Stimulated activated CD4-positive, alpha-beta T cell treated with anti-CD3 and anti-CD28 coated beads, TNF-alpha, amount 100 ng/mL, for 1 hour (primary cell): ENCODE measurements at places on chromosomes 7 and 10.

DNA sequence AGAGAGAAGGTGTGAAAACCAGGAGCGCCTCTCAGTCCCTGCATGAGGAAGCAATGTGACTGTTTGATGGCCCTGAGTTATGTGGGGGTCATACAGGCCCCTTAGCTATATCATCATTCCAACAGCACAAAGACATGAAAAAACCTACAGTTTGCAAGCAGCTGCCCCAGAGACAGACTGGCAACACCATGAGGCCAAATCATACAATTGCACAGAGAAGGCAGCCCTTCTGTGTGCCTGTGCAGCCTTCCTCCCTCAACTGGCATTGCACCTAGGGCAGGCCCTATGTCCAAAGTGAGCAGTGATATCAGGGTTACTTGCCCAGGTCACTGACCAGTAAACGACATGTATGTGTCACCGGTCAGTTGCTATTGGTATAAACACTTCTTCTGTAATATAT is 41.6 kb downstream of the GPRIN2 start:
- no peak for DNase-seq

DNA sequence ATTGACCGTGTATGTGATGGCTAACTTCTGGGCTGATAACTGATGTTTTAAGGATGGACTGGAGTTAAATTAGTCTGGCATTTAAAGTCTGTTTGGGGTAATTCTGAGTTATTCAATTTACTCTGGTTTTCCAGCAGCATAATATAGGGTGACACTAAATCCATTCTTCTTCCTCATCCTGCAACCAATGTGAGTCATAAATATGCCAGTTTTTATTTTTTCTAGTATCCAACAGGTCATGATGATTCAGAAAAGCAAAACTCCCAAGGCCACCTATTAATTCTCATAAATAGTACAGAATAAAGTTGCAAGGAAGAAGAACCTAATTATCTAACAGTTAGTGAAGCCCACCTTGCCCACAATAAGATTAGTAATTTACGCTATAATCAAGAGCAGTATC is 7.5 kb upstream of the EPHB6 start:
- DNase-seq: no peak

DNA sequence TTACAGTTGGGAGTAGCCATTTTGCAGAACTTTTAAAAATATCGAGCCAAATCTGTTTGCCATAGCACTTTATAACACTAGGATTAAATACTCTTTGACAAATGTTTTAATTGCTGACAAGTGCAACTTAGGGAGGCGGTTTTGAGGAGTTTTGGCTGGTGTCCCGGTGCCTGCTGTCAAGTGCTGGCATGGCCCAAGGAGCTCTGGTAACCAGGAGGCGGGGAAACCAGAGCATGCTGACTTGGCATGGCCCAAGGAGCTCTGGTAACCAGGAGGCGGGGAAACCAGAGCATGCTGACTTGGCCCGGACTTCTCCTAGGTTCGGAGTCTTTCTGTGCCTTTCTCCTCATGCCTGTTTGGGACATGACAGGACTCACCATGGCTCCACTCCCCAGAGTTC is 30.8 kb upstream of the ZNF32 start:
- no peak for DNase-seq

DNA sequence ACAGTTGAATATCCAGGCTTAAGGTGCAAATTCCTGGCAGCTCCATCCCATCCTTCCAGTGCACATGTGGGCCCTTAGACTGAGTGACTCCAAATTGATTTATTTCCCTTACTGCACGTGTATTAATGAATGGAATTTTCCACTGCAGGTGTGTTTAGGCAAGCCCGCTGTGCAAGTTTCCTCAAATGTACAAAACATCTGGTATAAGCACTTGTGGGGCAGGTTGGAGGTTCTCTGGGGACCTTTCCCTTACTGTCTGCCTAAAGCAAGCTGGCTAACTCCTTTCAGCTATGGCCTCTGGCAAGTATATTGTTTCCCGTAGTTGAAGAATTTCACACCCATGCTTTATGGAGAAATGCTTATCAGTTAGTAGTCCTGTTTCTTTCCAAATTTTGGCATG is 25.3 kb upstream of the GIMAP6 start:
- no peak for DNase-seq

- no peak for DNase-seq
Measured at GRCh38 chr10:52056291-52056690, 257.8 kb upstream of the DKK1 start.

DNA sequence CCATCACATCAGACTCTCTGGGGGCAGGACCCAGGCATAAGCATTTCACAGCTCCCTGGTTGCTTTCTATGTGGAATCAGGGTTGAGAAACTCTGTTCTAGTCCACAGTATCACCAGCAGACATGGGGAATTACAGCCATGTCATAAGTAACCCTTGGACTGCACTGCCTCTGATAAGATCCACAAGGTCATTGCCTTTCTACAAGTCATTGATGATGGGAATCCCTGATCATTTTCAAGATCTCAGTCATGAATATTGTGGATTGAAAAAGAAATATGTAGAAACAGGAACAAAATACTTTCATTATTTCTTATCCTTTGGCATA is 304.1 kb downstream of the KLF6 start:
- no peak for DNase-seq

- no peak for DNase-seq
Measured at GRCh38 chr7:116705419-116705818, 33.4 kb downstream of the MET start.

GRCh38 chr10:4656576-4657194 is 169.3 kb upstream of the AKR1E2 start:
- DNase-seq: peak; percentile 0

DNA sequence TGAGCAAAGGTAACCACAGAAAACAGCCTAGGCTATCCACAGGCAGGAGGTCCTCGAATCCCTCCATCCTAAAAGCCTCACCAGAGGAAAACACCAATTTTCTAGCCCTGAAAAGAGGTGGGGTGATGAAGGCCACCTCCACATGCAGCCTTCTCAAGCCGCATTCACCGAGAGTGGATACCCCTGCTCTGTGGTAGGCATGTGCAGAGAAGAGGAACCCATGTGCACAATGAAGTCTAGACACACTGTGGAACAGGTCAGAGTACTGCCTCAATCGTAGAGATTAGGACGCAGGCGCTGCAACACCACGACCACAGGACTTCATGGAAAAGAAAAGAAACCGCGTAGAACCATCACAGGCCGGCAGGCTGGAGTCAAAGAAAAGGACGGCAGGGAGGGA is 38.8 kb downstream of the GRB10 start:
- no peak for DNase-seq

GRCh38 chr7:70649323-70649722 is 482.6 kb upstream of the GALNT17 start:
- no peak for DNase-seq

DNA sequence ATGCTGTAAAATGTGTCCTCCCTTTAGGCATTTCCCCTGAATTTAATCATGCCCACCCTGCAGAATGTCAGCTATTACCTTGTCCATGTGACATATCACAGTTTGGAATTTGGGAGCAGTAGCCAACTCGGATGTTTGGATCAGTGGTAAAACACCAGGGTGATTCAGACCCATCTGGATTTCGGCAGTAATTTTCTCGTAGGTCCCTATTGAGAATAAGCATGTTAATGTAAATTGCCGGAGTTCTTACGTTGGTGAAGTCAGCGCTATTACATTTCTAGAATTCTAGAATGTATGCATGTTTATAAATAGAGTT is 44.1 kb downstream of the HGF start:
- DNase-seq: no peak

DNA sequence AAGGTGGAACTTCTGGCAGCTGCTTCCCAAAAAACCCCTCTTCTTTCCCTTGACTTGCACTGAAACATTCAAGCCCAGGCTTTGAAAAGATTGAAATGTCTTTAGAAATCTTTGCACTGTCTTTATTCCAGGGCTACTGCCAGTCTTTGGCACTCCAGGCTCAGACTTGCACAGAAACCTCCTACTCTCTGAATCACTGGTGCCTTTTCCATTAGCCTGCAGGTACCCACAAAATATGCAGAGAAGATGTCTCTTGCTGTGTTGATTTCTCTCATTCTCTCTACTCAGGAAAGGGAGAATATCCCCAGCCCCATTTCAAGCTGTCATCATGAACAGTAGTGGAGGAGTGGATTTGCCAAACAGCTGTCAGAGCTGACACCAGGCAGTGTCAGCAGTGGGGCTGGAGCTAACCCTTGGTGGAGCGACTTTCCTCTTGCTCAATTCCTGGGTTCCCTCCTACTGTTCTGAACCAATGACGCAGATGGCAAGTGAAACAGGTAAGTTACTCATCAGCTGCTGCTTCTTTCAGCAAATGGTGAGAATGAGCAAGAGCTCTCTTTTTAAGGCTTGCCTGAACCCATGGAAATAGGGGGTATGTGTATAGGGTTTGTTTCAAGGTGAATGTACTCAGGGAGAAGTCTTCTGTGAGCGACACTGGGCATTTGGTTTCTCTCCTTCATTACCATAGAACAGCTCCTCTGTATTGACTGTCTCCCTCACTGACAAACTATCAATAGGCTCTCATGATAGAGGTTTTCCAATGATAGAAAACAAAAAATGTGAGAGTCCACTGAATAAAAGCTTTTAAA is 362.4 kb downstream of the ADRA2A start:
- DNase-seq: no peak

- DNase-seq: no peak
Measured at GRCh38 chr7:159139639-159140038, 5.0 kb downstream of the VIPR2 start.

- no peak for DNase-seq
Measured at GRCh38 chr10:62048470-62048869, 147.0 kb downstream of the ARID5B start.

GRCh38 chr10:91389636-91390512 is 20.3 kb upstream of the HECTD2 start:
- DNase-seq: no peak

GRCh38 chr7:140920745-140921144 is 4.0 kb downstream of the BRAF start:
- DNase-seq: no peak

GRCh38 chr7:65287023-65287422 is 86.6 kb upstream of the ZNF92 start:
- DNase-seq: no peak

DNA sequence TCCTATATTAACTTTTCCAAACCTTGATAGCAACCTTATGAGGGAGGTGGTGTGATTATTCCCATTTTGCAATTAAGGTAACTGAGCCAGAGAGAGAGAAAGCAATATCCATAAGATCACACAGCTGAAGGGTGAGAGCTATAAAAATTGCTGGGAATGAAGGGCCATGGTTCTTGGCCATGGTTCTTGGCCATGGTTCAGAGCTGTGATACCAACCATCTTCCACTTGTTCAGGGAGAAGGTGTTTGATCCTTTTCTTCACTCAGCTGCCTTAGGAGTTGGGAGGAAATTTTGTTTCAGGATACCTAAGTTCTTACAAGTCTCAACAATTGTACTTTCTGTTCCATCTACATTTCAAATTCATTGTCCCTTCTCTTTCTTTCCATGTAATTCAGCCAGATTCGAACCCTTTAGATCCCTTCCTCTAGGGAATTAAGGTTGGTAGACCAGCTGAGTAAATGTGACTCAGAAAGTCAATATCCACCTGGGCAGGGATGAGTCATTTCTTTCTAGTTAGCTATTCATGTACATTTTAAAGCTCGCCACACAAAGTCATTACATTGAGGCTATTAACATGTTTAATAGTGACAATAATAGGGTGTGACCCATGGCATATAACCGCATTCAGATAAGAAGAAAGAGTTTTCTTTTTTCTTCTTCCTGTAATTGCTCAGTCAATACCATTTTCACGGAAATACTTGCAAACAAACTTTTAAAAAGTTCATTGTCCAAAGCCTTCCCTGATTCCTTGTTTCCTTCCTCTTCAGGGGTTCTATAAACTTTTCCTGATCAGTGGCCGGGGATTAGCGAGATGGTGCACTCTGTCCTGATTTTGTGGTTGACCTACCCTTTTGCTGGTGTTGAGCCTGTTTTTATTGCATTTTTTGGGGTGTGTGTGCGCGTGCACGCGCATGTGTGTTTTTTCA is 143.4 kb downstream of the TCF7L2 start:
- DNase-seq: no peak

DNA sequence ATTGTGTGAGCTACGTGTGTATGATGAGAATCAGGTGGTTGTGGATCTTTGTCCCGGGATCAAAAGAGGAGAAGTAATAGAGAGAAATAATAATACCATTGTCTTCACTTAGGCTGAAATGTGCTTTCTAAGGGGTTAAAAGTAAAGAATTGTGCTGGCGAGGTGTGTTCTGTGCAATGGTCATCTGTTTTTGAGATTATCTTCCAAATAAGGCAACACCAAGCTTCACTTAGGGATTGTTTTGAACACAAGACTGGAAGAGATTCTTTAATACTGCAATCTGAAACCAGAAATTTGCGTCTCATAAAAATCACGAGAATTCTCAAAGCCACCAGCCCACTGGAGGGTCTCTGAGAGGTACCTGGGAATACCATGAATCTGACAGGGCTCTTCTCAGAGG is 84.2 kb downstream of the ARID5B start:
- DNase-seq: no peak

GRCh38 chr7:155009570-155010157 is 6.7 kb upstream of the PAXIP1 start:
- DNase-seq: no peak

- DNase-seq: no peak
Measured at GRCh38 chr10:85645053-85645452, 721.5 kb downstream of the GRID1 start.

DNA sequence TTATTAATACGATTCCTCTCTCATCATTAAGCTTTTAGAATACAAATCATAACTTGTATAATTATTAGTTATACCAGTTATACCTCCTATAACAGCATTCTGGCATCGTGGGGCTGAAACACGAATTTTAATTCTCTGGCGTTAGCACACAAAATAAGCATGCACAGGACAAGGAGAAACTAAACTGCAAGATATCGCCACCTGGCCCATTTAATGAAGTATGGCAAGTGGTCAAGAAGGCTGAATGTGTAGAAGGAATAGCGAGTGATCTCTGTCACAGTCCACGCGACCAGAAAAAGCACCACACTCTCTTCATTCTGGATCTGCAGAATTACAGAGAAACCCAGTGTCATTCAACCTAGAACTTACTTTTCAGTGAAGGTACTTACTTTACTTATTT is 18.1 kb downstream of the HACD1 start:
- DNase-seq: no peak

DNA sequence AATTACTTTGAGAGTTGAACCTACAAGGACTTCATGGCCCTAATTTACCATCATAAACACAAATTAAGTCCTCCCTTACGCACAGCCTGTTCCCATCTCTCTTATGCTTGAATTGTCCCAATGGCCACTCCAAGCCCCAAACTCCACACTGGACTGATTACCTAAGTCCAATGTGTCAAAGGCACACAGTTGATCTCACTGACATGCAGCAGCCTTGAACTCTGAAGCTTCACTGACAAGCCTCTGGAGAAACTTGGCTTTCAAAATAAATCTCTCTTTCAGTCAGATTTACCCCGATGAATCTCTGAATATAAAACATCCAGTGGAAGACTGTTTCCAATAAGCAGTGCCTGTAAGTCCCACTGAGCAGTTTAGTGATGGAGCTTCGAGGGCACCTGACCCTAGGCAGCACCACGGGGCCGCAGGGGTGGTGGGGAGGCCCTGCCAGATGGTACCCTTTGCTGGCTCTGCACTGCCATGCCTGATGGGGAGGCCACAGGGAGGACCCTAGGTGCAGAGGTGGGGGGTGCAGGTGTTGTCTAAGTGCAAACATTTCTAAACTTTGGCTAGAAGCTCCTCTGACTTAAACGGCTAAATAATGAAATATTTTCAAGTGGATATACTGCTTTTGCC is 3.3 kb upstream of the MAT1A start:
- DNase-seq: no peak
